Renal cortex interstitium (tissue), 15 donors: ENCODE measurements at places on chromosomes 5 and 9.
A peak's percentile ranks its signal among the peaks of the same experiment; 100 is the strongest.

- no peak for DNase-seq
These were observed 206.3 kb downstream of the GABBR2 start for GRCh38 chr9:98502311-98502975.

GRCh38 chr5:10704949-10705621 lies 55.9 kb downstream of the DAP start:
- DNase-seq: no peak

DNA sequence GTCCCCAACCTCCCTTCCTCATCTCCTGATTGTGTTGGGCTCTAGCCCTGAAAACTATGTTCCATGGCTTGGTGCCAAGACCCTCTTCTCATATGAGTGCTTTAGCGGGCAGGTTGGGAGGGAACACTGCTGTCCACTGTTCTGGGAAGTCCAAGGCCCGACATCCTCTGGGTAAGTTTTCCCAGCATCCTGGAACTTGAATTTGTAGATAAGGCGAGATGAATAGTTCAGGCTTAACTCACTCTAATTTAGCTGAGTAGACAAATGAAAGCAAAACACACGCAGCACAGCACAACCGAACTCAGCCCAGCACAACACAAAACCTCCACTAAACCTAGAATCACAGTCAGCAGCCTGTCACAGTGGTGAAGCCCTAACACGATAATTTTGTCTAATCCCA lies 95.3 kb upstream of the SLC28A3 start:
- no peak for DNase-seq

DNA sequence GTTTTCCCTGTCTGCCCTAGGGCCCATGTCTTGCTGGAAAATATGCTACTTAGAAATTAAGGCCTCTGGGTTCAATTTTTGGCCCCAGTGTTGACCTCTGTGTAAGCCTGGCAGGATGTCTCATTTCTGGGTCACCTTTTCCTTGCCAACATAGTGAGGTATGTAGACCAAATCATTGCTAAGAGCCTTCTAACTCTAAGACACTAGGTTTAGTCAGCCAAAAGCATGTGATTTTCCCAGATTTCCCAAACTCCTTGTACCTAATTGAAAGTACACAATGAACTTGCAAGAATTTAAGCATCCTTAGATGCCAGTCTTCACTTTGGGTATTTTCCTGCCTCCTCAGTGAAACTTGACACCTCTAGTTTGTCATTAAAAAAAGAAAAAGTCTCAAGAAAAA lies 77.0 kb downstream of the GALNT10 start:
- DNase-seq: no peak

DNA sequence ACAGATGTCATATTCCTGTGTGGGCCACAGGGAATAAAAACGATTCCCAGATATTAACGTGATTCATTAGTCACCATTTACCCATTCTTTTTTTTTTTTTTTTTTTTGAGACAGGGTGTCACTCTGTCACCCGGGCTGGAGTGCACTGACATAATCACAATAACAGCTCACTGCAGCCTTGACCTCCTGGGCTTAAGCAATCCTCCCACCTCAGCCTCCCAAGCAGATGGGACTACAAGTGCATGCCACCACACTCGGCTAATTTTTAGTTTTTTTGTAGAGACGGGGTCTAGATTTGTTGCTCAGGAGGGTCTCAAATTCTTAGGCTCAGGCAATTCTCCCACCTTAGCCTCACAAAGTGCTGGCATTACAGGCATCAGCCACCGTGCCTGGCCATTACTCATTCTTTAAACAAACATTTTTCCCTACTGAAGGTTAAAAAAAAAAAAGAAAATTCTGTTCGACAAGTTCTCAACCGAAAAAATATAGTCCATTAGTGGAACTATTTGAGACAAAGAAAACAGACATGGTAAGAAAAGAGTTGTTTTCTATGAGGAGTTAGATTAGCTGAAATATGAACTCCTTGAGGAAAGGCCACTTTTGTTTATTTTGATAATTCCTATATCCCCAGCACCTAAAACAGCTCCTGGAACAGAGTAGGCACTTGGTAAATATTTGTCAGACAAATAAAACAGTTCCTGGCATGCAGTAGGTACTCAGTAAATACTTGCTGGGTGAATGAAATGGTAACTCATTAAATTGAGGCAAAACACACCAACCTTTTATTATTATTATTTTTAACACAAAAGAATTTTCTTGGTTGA lies 32.1 kb upstream of the PDCL start:
- DNase-seq: no peak

DNA sequence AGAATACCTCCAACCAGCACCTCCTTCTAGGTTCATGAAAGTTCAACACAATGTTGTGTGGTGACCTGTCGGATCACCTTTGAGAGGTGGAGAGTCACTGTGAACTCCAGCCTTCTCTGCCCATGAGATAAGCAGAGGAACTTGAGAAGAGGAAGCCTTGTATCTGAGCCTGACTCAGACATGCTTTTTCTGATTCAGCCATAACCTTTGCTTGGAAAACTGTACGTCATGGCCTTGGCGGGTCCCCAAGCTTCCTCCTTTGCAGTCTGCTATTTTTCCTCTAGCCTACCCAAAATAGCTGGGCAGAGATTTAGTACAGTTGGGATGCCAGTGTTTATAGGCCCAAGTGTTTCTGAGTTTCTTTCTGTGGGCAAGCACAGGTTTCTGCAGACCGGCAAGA lies 274.7 kb downstream of the CETN3 start:
- DNase-seq: peak; percentile 22

GRCh38 chr9:121556580-121556979 lies 56.9 kb upstream of the GGTA1 start:
- no peak for DNase-seq

GRCh38 chr9:81964218-81965171 lies 21.2 kb downstream of the SPATA31D3 start:
- no peak for DNase-seq

GRCh38 chr9:130193103-130193502 lies 20.9 kb downstream of the NCS1 start:
- no peak for DNase-seq

DNA sequence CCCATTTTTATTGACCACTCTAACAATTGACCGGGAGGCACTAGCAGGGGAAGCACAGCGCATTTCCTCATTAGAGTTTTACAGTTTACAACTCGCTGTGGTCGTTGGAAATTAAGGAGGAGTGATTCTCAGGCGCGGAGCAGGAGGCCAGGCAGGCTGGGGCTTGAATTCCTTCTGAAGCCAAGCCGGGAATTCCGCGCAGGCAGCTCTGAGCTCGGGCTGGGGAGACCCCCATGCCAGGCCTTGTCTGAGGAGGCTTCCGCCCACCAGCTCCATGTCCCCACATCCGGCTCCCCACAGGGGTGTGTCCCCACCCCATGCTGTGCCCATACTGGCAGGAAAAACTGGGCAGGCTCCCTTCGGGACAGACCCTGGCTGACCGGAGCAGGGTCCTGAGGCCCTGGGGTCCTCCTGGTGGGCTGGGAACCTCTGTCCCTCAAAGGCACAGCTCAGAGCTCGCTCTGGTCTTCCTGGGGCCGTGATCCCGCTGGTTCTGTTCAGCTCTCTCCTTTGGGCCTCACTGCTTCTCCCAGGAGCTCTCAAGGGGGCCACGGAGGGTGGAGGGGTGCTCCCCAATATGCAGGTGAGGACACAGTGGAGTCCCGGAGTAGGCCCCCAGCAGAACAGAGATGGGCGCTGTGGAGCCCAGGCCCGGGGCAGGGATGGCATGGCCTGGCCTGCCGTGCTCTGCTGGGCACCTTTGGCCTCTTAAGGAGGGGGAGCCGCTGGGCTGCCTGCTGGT lies 1.3 kb upstream of the NRARP start:
- DNase-seq: no peak

DNA sequence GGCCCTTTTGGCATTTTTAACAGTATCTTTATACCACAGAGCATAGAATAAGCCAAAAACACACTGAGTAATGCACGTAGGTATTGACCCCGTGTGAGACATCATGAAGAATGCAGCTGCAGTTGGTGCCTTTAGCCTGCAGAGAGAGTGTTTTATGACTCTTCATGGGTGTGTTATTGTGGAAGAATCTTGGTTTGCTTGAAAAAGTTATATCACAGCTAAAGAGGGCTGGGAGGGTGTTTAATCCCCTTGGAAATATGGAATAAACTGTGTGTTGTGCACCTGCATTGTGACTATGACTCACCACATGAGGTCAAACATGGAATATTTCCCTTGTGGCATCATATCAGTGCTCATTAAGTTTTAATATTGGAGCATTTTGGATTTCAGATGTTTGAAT lies 458.7 kb downstream of the CDH9 start:
- no peak for DNase-seq
